Activated T-helper 1 cell treated with anti-CD3 and anti-CD28 coated beads, Interleukin-12 subunit alpha, Interleukin-12 subunit beta, Interleukin-2, Interleukin-4 antibody, amounts not matched to agents 30 ng/mL and 10 ng/mL and 1 ng/mL, durations not matched to agents 14 hours and 24 hours and 36 hours (primary cell): ENCODE measurements at places on chromosomes 11 and 22.
A peak's percentile ranks its signal among the peaks of the same experiment; 100 is the strongest.

DNA sequence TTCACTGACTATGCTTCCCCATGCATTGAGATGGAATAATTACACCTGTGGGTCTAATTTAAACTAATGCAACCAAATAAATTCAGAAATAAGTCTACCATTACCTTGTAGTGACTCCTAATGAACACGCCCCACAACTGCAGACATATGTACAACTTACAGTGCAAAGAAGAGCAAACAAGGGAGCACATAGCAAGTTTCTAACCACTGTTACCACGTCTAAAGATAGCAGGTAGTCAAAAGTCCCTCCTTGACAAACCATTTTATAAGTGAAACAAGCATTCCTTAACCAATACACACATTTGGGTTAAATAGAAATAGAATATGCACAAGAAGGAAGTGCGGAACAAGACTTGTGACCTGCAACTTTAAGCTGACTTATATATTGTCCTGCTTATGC lies 20.6 kb downstream of the PHF21A start:
- no peak for DNase-seq

- no peak for DNase-seq
Observed at GRCh38 chr11:61062181-61062930, 39.9 kb upstream of the CD5 start.

GRCh38 chr11:2589538-2589934 lies 110.3 kb downstream of the KCNQ1OT1 start:
- DNase-seq, result no peak

- DNase-seq, result peak; percentile 62
Observed at GRCh38 chr22:36180038-36180880, 19.7 kb upstream of the APOL3 start.
